ENCODE measurements at places on chromosomes 5 and 9.
A peak's percentile ranks its signal among the peaks of the same experiment; 100 is the strongest.

DNA sequence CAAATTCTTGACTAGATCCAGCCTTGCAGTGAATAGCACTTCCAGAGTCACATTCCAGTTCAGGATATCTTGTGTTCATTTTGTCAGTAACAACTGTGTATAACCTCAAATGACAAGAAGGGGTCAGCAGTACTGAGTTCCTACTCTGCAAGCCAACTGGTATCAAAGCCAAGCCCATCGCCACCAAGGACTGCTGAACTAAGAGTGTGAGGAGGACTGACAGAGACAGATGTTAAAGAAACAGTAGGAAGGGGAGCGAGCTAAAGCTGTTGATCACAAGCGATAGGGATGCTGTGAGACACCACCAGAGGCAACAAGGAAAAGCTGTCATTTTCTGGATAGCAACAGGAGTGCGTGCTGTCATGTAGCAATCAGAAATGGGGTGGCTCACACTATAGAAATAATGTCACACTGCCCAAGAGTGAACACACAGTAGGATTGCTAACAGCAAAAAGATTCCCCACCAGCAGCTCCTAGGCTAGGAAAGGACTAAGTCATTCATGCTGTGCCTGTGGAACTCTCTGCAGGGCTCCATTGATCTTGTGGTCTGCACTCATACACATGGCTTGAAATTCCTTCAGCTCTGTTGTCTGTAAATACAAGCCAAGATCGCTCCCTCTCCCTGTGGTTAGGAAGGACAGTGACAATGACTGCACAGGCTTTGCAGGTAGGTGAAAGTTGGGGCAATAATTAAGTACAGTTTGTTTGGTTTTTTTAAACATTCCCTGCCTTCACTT, 658.6 kb downstream of the NR2F1-AS1 start:
- no peak for DNase-seq

GRCh38 chr9:80707120-80707519, 982.2 kb downstream of the TLE1 start:
- DNase-seq = no peak

DNA sequence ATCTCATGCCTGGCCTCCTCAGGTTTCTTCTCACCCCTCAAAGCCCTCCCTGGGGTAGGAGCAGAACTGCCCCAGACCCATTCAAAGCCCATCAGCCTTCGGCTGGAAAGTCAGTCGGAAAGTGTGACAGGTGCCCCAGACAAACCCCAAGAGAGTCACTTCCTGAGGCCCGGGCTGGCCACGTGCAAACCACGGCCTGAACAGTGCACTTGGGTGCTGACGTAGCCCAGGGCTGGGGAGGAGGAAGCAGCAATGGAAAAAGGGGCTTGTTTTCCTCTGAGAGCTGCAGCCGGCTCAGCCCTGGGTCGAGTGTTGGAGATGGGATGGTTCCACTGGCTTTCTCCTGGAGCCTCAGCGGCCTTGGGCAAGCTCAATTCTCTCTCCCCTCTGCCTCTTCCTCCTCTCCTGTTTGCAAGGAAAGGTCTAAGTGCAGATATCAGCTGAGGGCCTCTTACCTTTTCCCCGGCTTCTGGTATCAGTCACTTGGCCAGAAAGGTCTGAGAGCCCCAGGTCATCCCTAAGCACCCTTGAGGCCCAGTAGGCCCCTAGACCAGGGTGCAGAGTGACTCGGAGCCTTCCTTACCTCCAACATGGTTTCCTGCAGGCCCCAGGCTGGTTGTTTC, 5.9 kb upstream of the EGR1 start:
- no peak for DNase-seq

- DNase-seq = peak; percentile 51
Observed at GRCh38 chr9:35553670-35554543, 51.2 kb upstream of the TESK1 start.

- DNase-seq = no peak
Observed at GRCh38 chr9:84315278-84315877, 25.2 kb downstream of the SLC28A3 start.

DNA sequence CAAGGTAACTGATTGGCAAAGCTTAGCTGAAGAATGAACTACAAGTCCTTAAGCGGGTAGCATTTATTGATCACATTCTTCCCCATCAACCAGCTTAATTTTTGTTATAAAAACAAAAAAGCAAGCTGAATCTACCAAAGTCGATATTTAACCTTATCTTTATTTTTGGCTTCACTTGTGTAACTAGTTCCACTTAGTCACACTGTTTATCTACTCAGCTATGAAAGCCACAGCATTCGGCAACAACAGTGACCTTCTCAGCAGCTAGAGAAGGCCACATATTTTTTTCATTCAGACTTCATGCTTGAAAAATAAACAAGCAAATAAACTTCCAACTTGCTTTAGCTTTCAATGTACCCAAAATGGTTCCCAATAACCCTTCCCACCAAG, 69.4 kb downstream of the KLHL3 start:
- no peak for DNase-seq

DNA sequence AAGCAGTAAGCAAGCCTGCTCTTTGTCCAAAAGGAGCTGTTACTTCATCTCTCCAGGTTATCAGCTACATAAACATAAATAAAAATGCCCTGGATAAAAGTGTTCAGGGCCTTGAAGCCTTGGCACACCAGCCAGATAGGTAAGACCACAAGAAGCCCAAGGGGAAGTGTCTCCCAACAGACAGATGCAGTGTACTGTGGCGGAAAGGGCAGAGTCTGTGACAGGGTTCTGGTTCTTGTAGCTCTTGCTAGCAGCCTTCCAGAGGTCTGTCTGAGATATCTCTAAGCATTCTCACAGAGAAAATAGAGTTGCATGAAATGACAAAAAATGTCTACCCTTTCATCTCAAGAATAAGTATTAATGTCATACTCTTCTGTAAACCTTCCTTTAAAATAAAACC, 30.1 kb downstream of the ISOC1 start:
- no peak for DNase-seq

DNA sequence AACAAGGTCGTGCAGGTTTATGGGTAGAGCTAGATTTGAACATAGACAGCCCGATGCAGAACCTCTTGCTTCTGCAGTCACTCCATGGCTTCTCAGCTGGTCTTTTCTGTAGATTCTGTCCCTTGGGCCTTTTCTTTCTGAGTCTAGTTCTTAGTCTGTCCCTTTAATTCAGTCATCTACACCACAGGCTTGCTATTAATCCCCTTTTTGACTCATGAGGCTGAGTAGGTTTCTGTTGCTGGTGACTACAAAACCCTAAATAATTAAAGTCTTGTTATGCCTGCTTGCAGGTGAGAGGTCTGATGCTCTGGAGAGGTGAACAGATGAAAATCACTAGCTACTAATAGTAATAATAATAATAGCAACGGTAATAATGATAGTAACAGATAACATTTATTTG, 19.3 kb upstream of the STRBP start:
- no peak for DNase-seq

- DNase-seq = no peak
Observed at GRCh38 chr9:35280399-35280798, 118.6 kb downstream of the UNC13B start.

DNA sequence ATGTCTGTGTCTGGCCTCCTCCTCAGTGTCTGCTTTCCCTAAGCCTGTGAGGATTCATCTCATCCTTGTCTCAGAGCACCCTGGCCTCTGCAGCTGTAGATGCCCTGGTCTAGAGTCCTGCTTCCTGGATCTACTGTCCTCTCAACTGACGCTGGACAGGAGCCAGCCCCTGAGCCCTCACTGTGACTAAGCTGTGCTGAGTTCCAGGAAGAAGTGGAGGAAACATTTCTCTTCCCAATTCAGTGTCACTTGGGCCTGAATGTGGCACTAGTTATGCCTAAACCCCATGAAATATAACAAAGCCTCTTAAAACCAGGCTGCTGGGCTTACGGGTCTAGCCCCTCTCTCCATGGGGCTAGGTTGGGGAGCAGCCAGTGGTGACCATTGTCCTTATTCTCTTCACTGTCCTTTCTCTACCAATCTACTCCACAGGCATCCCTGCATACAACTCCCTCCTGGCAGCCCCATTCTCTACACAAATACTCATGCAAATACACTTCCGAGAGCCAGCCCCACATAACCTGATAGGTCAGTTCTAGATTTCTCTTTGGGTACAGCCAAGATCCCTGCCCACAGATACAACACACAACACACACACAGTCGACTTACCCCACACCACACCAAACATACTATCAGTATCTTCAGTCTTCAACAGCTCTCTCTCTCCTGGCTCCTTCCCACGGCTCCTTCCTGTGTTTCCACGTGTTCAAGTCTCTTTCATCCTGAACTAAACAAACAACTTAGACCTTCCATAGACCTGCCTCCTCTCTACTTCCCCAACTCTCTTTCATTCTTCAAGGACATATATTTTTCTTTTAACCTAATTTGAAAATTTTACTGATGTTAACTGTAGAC, 220.8 kb downstream of the SNX18 start:
- DNase-seq = no peak

GRCh38 chr5:75509546-75509945, 1.9 kb downstream of the CERT1 start:
- no peak for DNase-seq

DNA sequence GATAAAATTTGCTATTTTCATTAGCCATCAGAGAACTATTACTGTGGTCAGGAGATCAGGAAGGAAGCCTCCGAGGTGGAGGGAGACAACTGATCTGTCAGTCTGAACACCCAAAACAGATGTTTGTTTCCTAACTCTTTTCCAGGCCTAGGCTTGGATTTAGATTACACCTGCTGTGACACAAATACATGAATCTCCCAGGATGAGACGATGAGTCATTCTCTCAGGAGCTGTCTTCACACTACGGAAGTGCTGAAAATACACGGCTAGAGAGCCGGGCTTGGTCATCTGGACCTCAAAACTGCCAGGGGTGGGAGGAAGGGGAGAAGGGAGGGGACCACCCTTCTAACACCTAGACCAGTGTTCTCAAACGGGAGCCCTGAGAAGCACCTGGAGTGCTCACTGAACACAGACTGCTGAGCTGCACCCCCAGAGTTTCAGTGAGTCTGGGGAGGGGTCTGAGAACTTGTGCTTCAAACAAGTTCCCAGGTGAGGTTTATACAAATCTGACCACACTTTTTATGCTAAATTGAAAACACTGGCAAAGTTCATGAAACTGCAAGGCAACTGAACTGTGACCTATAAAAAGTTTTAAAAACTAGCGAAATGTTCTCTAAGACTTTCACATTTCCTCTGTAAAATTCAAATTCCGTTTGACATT, 80.3 kb upstream of the EQTN start:
- DNase-seq = no peak

DNA sequence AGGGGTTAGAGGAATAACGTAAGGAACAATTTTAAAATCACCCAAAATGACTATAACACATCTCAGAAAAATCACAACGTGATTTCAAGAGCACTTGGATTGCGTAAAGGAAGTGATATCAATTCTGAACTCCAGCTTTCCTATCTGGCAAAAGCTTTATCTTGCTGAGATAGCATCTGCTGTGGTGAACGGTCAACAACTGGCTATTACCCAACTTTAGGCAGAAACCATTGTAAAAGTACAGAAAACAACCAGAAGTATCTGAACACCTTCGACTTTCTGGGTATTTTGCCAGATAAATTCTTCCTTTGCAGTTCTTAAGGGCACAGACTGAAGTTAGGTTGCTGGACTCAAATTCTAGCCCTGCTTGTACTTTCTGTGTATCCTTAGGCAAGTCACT, 9.2 kb downstream of the ABLIM3 start:
- no peak for DNase-seq

GRCh38 chr9:137745541-137745991, 126.8 kb downstream of the EHMT1 start:
- peak; percentile 51 for DNase-seq

- no peak for DNase-seq
Observed at GRCh38 chr9:136103651-136104487, 8.8 kb upstream of the NACC2 start.

- no peak for DNase-seq
Observed at GRCh38 chr9:123373447-123373923, 17.5 kb downstream of the CRB2 start.

DNA sequence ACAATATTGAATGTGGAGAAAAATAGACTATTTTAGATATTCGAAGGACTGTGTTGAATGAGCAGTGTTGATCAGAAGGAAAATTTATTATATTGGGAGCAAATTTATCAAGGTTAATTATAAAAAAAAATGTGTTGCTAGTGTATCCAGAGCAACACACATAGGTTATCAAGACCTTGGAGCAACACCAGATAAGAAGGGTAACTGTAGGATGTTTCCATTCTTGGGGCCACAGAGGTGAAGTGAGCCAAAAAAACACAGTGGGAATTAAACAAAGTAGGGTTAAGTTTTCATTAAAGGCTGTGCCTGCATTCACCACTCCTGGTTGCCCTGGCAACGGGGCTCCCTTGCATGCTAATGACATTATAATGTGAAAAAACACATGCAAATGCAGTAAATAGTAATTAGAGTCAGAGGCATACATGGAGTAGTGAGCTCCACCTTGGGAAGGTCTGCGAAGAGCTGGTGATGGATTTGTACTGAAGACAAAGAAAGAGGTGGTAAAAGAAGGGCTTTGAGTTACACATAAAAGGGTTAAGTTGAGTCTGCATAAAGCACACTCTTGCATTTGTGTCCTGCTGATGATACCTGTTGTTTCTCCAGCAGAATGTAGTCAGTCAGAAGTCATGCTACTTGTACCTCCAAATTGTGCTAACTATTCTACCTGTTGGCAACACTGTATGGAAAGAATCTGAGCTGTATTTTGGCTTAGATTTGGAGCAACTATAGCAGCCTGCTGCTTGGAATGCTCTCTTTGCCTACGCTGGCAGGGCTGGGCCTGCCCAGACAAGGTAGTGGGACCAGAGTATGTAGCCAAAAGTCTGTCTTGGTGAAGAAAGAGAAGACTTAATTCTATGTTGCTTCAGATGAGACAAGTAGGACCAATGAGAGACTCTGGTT, 59.6 kb downstream of the ATG10 start:
- no peak for DNase-seq

GRCh38 chr9:130765137-130766020, 69.7 kb upstream of the ABL1 start:
- DNase-seq = peak; percentile 28

DNA sequence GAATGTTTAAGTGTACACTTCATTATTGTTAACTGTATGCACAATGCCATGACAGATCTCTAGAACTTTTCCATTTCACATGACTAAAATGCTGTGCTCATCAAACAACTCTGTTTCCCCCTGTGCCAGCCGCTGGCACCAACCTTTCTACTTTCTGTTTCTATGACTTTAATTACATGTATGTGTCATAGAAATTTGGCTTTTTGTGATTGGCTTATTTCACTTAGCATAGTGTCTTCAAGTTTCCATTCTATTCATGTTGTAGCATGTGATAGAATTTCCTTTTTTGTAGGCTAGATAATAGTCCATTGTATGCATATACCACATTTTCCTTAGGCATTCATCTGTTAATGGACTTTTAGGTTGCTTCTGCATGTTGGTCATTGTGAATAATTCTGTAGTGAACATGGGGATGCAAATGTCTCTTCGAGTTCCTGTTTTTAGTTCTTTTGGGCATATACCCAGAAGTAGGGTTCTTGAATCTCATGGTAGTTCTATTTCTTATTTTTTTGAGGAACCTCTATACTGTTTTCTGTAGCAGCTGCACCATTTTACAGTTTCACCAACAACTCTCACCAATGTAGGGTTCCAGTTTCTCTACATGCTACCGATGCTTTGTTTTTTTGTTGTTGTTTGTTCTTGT, 184.4 kb upstream of the DMRT1 start:
- no peak for DNase-seq
